ENCODE measurements at places on chromosomes 12 and 14.

DNA sequence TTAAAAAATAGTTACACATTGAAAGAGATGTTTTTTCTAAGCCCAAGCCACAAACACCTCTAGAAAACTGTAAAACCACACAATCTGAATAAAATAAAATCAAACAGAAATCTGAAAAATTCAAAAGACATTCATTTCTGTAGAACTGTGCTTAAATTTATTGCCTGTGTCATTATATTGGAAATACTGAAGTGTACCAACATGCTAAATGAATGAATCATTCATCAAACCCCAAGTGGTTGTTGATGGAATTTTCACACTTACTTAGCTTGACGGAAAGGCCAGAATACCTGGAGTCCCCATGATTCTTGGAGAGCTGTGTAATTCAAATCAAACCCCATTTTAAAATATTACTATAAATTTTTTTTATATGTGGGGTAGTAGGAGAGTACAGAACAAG is 2.7 kb downstream of the KITLG start:
- DNase-seq = peak; percentile 69

DNA sequence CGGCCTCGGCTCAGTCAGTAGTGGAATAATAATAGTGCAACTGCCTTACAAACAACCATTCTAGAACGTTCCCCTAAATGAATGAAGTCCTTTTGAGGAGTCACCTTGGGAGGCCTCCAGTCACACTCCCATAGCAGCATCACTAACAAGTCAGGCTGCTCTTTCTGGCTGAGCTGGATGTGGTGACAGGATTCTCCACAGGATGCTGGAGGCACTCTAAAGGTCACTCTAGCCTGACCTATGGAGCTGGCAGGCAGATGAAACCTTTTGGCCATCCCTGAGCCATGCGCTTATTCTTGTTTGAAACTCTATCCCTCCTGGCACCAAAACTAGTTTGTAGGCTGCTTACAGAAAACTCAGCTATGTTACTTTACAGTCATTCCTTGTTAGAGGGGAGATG is 17.9 kb upstream of the TFCP2 start:
- DNase-seq = no peak

- no peak for DNase-seq
Measured at GRCh38 chr12:55732288-55732687, 3.5 kb upstream of the CD63 start.

DNA sequence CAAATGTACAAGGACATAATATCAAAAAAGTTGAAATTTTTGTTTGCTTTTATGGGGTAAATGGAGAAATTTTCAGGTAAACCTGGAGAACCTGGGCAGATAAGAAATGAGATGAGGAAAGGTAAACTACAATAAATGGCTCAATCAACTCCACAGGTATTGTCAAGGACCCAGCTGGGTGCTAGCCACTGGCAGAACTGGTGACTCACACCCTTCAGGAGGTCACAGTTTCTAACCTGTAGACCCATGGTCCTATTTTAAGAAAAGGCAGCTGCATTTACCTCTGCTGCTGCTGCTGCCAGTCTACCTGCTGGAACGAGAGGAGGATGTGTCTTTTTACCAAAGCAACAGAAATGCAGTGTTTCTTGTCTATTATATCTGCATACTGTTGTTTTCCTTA is 226.6 kb downstream of the ALG10B start:
- DNase-seq = no peak

DNA sequence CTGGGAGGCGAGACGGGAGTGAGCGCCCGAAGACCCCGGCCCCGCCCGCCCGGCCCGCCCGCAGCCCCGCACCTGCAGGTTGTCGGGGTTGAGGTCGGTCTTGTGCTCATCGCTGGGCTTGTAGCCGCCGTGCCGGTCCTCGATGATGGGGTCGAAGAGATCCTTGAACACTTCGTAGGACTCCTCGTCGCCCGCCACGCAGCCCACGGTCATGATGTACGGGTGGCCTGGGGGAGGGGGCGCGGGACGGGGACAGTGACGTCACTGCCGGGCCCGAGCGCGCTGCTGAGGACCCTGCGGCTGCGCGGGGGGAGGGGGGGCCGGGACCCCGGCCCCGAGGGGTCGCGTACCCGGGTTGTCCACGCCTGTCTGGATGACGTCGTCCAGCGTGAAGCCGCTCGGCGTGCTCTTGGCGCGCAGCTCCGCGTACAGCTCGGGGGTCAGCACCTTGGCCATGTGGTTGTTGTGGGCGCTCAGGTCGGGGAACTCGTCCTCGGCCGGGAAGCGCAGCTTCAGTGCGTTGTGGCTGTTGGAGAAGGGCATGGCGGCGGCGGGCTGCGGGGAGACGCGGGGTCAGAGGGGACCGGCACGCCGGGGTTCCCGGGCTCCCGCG is 573 bp downstream of the CKB start:
- DNase-seq = no peak

- DNase-seq = peak; percentile 53
Measured at GRCh38 chr12:32400866-32401265, 1.5 kb downstream of the FGD4 start.

DNA sequence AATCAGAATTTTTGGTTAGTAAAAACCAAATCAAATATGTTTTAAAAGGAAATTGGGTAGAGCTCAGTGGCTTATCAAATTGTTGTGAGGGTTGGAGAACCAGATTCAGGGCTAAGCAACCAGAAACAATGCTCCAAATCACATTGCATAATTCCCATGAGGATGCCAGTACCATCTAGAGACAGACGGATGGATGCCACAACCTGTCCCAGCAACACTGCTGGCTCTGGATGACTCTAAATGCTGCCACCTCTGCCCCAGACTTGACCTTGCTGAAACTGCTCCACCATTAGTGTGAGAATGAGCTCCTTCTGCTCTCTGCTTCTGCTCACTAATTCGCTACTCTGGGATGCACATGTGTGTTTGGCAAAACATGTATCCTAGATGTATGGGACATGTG is 43.9 kb downstream of the FRS2 start:
- DNase-seq = no peak

- peak; percentile 72 for DNase-seq
Measured at GRCh38 chr14:92945959-92946846, 23.3 kb downstream of the CHGA start.

- DNase-seq = no peak
Measured at GRCh38 chr14:95477411-95478269, 38.8 kb downstream of the SYNE3 start.

- DNase-seq = no peak
Measured at GRCh38 chr12:674272-674781, 11.1 kb upstream of the NINJ2 start.

DNA sequence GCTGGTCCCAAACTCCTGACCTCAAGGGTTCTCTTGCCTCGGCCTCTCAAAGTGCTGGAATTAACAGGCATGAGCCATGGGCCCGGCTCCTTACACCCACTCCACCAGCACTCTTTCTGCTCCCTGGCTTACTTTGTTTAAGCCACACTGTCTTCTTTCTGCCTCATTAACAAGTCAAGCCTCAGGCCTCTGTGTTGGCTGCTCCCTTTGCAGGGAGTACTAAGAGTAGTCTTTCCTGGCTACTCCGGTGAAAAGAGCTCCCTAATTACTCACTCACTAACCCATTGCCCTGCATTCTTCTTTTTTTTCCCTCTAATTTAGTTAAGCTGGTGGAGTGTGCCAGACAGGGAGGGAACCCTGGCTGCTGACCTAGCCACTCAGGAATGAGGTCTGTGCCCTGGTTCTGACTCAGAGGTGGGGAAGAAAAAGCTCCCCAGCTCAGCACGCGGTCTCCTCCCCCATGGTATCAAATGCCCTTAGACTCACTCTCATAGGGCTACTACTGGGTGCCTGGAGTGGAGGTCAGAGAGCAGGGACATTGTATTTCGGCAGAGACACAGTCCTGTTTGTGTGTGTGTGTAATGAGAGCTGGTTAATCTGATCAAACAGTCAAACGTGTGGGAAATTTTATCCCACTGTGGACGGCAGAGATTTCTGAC is 19.8 kb downstream of the GALNT6 start:
- DNase-seq = peak; percentile 83
